ENCODE measurements at places on chromosomes 1 and 21.
A peak's percentile ranks its signal among the peaks of the same experiment; 100 is the strongest.

DNA sequence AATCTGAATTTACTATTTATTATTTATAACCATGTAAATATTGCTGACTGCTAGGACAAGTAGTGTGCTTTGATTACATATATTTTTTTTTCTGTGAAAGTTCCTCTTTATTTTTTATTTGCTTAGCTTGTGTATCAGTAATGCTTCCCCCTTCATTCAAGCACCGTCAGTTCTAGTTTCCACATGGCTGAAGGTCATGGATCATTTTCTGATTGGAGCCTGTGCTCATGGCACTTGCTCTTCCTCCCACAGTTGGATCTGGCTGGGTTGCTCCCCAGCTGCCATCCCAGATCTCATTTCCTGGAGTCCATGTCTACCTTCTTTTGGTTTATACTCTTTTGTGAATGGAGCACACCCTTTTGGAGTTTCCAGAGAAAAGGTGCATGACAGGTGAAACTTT, 57.0 kb upstream of the IGSF5 start:
- no peak for DNase-seq

- no peak for DNase-seq
These were observed 124.5 kb upstream of the GALNT2 start for GRCh38 chr1:229942501-229942900.

GRCh38 chr1:156746728-156747631, 4.5 kb downstream of the HDGF start:
- DNase-seq, result no peak

- DNase-seq, result no peak
These were observed 864.0 kb downstream of the PLA2G4A start for GRCh38 chr1:187692799-187693198.

DNA sequence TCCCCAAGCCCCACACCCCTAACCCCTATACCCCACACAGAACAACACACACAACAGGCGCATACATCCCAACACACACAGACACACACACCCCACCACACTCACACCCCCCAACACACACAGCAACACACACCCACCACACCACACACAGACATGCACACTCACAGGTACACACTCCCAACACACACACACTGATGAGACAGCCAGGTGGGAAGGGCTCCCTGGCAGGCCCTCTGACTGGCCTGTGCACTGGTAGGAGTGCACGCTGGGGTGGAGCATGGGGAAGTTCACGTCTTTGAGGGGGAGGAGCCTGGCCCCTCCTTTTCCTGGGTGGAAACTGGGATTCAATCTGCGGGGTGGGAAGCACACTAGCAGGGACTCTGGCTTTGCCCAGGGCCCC, 116.7 kb downstream of the RHOU start:
- no peak for DNase-seq

DNA sequence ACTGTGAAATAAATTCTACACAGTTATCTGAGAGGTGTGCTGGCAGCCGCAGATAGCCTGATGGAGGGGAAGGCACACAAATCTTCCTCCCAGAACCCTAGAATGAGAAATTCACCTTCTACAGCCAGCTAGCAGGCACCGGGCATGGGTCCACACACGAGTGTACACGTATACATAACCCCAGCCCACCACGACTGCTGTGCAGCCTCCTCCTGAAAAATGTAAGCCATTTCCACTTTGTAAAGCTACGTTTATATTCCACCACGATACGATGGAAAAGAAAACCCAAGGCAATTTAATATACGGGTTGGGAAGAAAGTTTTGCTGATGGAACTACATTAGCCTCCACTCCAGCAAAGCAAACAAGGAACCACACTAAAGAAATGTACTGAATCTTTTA, 1.8 kb downstream of the BTG3 start:
- no peak for DNase-seq

DNA sequence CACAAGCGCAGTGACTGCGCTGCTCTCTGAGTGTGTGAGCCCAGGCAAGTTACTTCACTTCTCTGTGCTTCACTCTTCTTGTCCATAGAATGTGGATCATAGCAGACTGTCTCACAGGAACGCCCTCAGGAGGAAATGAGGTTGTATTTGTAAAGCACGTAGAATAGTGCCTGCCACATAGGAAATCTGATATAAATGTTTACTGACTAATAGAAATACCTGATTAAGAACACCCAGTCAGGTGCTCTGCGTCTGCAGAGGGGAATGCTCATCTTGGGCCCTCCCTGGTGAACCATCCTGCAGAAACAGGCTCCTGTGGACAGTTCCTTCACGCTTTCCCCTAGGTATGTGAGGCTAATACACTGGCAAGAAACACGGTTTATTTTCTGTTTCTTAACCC, 100.3 kb downstream of the BEND5 start:
- DNase-seq, result no peak

GRCh38 chr1:8652467-8653046, 164.9 kb downstream of the RERE start:
- no peak for DNase-seq

GRCh38 chr1:164709126-164709525, 150.1 kb downstream of the PBX1 start:
- DNase-seq, result no peak

GRCh38 chr1:154493276-154493675, 8.7 kb upstream of the TDRD10 start:
- DNase-seq, result no peak

DNA sequence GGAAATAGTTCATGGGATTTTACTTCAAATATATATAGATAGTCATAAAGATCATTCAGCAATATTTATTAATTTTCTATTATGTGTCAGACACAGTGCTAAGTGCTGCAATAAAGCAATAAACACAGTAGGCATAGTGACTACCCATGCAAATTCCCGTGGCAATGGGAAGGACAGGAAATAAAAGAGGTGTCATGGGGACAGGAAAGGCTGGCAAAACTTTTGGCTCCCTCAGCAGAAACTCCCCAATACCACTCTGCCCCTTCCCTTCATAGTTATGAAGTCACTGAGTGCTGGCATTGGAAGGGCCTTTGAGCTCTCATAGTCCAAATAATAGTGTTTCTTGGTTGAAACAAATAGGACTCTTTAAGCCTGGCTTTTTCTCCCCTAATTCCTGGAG, 104.4 kb upstream of the DPT start:
- DNase-seq, result no peak

- no peak for DNase-seq
These were observed 3.8 kb upstream of the MYOG start for GRCh38 chr1:203089651-203090045.

- DNase-seq, result no peak
These were observed 510.3 kb downstream of the SMYD3 start for GRCh38 chr1:245996811-245997210.

GRCh38 chr1:113770031-113770430, 10.7 kb upstream of the PHTF1 start:
- no peak for DNase-seq

DNA sequence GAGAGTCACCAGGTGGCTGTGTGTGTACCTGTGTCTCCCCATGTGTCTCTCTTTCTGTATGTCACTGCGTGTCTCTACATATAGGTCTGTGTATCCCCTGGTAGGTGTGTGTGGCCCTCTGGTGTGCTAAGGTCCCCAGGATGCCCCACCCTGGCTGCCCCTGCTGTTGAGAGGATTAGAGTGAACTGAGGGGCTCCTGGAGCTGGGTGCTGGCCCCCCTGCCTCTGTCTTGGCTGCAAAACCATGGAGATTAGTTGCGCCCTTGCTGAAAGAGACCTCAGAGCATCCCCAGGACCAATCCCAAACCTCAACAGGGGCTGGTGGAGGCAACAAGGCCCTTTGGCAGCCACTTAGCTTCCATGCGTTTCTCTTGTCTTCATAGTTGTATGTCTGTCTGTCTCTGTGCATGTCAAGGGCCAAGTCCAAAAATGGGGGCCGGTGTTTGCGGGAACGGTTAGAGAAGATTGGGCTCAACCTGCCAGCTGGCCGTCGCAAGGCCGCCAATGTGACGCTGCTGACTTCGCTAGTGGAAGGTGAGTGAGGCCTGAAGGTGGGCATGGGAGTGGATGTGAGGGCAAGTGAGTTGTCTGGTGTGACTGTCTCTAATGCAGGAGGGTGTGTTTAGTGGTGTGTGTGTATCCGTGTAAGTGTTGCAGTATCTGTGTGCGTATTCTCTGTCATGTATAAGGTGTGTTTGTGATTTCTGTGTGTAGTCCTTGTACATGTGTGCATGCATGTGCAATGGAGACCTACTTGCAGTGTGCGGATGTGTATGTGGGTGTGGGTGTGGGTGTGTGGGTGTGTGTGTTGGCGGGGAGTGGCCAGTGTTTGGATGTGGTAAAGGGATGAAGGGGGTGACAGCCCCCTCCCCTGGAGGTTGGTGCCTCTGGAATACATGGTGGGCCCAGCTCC, 16.7 kb downstream of the TFAP2E start:
- DNase-seq, result no peak

GRCh38 chr21:30081506-30081905, 85.1 kb downstream of the CLDN17 start:
- DNase-seq, result no peak

GRCh38 chr1:40014812-40015594, 25.5 kb upstream of the CAP1 start:
- DNase-seq, result peak; percentile 94

DNA sequence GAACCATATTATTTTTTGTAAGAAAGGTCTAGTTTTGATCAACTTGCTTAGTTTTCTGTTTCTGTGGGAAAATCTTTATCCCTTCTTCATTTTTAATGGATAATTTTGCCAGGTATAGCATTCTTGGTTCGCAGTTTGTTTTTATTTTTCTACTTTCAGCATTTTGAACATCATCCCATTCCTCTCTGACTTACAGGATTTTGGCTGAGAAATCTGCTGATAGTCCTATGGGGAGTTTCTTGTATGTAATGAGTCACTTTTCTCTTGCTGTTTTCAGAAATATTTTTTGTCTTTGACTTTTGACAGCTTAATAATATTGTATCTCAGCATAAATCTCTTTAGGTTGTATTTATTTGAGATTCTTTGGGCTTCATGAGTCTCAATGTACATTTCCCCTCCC, 389.1 kb downstream of the PBX1 start:
- DNase-seq, result no peak

- peak; percentile 10 for DNase-seq
These were observed 7.3 kb upstream of the GNL2 start for GRCh38 chr1:37602750-37603694.

DNA sequence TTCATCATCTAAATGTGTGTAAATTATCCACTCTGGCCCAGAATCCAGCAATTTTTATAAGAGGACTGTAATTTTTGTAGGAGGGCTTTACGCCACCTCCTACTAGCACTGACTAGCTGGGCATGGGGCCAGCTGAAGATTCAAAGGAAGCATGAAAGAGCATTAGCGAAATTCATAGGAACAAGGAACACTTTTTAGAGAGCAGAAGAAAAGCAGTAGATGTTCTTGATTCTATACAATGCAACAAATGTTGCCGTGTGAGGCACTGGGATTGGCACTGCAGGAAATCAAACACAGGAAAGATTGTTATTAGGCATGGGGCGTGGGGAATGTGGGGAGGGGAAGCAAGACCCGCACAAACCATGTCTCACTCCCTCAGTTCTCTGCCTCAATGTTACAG, 58.4 kb upstream of the PARP1 start:
- no peak for DNase-seq

DNA sequence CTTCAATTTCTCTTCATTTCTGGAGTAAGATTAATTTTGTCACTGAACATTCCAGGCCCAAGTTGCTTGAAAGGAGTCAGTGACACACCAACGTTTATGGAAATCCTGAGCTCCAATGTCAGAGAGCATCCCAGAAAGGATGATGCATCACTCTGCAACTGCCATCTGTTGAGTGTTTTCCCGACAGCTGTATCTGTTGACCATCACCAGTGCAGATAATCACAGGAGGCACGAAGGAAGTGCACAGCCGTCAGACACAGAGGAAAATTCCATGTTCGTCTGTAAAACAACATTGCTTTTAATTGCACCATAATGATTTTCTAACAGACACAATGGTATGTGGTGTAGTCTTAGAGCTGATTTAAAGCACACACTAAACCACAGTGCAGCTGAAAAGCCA, 376.7 kb upstream of the ADGRL2 start:
- no peak for DNase-seq

- no peak for DNase-seq
These were observed 109.8 kb downstream of the PATJ start for GRCh38 chr1:61851849-61852669.

DNA sequence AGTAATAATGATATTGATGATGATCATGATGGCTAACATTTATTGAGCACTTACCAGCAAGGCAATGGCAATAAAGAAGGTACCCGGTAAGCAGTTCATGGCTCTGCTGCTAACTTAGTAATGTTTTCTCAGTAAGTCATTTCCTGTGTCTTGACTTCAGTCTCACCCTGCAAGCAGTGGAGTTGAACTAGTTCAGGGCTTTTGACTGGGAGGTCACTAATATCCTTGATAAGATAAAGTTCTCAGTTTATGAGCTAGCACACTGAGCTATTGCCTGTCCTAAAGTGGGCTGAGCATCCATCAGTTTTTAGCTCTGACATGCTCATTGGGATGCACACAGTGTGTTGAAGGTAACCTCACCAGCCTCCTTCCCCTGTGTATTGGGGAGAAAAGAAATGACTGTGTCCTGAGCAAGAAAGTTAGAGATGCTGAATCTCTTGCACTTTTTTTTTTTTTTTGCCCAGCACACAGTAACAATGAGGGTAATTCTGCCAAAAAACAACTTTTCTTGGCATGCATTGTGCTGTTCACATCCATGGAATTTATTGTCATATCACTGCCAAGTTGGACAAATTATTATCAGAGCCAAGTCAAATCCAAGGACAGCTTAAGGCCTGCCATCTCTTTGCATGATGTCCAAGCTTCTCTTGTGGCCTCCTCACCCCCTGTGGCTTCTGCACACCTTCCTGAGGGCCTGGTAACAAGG, 55.5 kb upstream of the GADD45A start:
- no peak for DNase-seq

DNA sequence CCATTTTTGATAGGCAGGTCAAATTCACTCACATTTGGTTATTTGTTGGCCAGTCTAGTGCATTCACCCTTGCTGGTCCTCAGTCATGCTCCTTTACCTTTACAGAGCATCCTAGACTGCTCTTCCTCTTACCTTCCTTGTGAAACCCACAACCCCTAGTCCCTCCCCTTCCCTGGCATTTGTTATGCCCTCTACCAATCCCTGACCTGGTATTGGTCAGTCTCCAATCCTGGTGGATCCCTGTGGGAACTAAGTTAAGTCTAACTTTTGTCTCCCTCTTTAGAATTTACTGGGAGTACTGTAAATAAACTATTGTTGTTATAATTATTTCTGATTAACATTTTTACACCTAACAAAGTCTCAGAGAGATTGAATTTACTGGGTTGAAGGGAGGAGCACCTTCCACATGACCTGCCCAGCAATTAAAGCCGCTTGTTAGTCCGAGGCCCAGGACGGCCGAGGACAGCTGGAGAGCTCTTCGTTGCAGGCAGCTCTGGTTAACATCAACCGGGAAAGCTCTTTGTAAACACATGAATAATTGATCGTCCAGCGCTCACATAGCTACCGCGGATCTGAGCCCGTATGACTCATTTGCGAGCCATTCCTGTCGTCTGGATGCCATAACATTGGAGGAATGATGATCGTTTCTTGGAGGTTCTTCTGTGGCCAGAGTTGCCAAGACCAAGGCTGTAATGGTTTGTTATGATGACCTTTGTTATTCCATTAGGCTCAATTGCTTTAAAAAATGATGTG, 31.9 kb downstream of the MTARC1 start:
- no peak for DNase-seq

GRCh38 chr1:94236630-94237290, 624 bp downstream of the ARHGAP29 start:
- DNase-seq, result no peak

- DNase-seq, result no peak
These were observed 79.1 kb downstream of the CTH start for GRCh38 chr1:70490153-70490552.

GRCh38 chr1:214506972-214507431, 44.4 kb downstream of the PTPN14 start:
- DNase-seq, result no peak

GRCh38 chr1:236066828-236067386, 2.0 kb upstream of the NID1 start:
- DNase-seq, result no peak

Data from Panc1 (cell line).